Right lobe of liver (tissue), 6 donors: ENCODE measurements at places on chromosomes 6 and 20.
A peak's percentile ranks its signal among the peaks of the same experiment; 100 is the strongest.

DNA sequence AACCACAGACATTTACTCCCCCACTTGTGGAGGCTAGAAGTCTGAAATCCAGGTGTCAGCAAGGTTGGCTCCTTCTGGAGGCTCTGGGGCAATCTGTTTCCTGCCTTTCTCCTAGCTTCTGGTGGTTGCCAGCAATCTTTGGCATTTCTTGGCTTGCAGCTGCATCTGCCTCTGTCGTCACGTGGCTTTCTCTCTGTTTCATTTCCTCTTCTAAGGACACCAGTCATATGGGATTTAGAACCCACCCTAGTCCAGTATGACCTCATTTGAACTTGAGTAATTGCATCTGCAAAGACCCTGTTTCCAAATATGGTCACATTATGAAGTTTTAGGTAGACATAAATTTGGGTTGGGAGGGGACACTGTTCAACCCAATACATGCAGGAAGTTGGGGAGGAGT, 56.2 kb upstream of the EPB41L1 start:
- no peak for DNase-seq

- no peak for DNase-seq
These were observed 2.6 kb upstream of the TBX18 start for GRCh38 chr6:84766799-84767525.

DNA sequence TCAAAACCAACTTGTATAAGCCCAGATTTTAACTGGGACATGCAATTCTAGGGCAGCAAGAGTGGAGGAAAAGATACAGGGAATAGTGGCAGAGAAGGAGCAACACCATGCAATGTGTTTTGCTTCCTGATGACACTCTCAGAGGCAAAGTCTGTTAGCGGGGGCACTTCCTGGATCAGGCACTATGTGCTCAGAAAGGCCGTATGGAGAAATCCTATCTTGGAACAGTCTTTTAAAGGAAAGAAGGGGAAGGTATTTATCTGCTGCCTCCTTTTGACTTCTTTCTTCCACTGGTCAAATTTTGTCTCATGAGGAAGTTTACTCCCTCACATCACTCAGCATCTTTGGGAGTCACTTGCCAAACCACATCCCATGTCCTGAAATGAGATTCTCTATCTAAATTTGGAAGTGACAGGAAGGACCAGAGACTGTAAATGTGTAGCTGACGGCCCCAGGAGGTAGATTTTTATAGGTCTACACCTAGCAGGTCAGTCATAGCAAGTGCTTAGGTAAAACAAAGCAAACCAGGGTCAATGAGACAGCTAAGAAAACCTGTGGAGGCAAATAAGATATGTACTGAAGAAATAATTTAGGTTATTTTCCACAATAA, 91.7 kb upstream of the ELOVL5 start:
- DNase-seq: no peak

- DNase-seq: no peak
These were observed 40.0 kb upstream of the SLC2A12 start for GRCh38 chr6:134092449-134092848.

GRCh38 chr6:54801244-54801643, 45.3 kb upstream of the FAM83B start:
- no peak for DNase-seq

DNA sequence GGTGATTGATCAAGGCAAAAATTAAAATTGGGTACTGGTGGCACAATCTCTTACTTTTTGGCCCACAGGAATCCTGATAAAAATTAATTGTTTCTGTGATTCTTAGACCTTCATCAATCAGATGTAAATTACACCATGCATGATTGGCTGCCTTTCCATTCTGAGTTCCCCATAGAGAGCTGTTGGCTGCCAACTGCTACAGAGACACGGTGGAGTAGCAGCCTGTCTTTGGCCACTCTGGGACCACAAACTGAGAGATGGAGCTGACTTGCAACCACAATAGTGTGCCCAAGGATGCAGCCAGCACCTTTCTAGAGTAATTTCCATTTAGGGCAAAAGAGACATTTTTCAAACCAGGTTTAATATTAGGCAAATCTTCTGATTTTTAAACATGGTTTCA, 274.3 kb upstream of the MMS22L start:
- DNase-seq: no peak

- no peak for DNase-seq
These were observed 28.0 kb downstream of the DDX27 start for GRCh38 chr20:49247169-49247723.

GRCh38 chr6:95593025-95593424, 15.7 kb downstream of the MANEA start:
- peak; percentile 80 for DNase-seq

DNA sequence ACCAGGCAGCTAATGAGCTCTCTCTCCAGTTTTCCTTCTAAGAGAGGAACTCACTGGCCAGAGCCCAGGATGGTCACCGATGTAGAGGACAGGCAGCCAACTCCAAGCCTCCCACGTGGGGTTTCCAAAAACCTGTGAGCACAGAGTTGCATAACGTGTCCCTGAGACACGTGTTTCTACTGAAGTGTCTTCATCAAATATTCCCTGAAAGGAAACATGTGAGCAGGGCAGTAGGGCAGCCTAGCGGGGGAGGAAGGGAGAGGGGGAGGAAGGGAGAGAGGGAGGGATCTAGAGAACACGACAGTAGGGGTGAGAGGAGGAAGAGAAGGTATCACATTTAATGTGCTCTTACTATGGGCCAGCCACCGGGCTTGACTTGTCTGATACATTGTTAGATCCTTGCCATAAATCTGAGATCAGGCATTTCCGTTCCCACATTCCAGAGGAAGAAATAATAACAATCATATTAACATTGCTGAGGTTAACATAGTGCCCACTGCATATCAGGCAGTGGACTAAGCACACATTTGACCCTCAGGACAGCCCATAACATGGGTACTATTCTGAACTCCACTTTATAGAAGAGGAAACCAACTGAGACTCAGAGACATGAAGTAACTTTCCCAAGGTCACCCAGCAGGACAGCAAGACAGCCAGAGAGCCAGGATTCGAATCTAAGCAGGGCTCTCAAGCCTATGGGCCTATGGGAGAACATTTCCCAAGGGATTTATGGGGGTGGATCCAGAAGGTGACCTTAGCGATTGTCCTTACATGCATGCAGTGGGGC, 4.5 kb upstream of the SYS1 start:
- peak; percentile 95 for DNase-seq

DNA sequence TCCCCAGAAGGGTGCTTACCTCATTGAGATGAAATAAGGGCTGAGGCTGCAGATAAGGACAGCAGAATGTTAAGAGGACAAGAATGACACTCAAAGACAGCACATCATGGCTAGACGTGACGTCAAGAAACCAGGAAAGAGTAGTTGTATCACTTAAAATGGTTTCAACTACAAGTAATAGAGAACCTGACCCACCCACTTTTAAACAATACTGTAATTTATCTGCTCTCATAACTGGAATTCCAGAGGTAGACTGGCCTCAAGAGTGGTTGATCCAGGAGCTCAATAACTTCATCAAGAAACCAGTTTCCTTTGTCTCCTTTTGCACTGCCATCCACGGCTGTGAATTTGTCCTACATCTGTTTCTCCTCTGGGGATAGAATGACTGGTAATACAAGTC, 187.1 kb downstream of the EYA4 start:
- DNase-seq: no peak

DNA sequence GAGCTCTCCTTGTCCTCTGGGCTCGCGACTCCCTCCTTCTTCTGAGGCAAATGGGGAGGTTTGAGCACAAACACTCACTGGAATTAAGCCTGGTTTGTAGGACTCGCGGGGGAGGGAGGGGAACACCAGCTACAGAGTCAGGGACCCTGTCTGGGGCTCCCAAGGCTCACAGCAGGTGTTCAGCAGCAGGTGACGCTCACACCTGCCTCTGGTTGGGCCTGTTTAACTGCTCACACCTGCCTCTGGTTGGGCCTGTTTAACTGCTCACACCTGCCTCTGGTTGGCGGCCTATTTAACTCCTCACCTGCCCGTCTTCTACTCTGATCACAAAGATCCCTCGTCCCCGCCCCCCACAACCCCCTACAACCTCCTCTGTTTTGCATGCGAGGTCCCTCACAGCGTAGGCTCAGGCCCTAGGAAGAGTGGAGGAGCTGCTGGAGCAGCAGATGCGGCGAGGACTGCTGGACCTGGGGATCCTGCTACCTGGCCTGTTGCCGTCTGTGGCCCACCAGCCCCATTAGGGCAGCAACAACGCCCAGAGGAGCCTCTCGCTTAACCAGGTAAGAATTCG, 181.9 kb downstream of the ERMARD start:
- DNase-seq: no peak

GRCh38 chr20:46085179-46085851, 4.4 kb downstream of the NCOA5 start:
- no peak for DNase-seq

- DNase-seq: no peak
These were observed 6.3 kb upstream of the MROH8 start for GRCh38 chr20:37185686-37186085.

GRCh38 chr6:44504301-44504791, 116.8 kb downstream of the CDC5L start:
- no peak for DNase-seq

DNA sequence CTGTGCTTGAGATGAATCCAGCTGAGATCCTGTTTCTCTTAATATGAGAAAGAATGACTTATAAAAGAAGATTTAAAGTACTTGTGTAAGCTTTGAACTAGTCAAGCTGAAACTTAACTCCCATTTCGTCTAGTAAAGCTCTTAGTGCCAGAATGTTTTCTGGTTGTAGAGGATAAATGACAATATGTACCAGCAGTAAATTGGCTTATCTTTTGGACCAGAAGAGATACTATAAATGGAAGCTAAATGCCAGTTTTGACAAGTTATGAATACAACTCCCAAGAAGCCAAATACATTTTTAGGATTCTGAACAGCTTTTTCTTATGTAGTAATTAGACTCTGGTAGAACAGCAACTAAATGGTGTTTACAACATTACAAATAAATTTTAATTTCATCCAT, 608.7 kb downstream of the EYS start:
- no peak for DNase-seq

- no peak for DNase-seq
These were observed 220.5 kb upstream of the SSTR4 start for GRCh38 chr20:22814471-22815205.

GRCh38 chr6:75446241-75446880, 47.2 kb downstream of the FILIP1 start:
- DNase-seq: no peak

- DNase-seq: no peak
These were observed 36.3 kb upstream of the TENT5A start for GRCh38 chr6:81788748-81789147.

GRCh38 chr6:2514965-2515543, 235.7 kb downstream of the MYLK4 start:
- no peak for DNase-seq

DNA sequence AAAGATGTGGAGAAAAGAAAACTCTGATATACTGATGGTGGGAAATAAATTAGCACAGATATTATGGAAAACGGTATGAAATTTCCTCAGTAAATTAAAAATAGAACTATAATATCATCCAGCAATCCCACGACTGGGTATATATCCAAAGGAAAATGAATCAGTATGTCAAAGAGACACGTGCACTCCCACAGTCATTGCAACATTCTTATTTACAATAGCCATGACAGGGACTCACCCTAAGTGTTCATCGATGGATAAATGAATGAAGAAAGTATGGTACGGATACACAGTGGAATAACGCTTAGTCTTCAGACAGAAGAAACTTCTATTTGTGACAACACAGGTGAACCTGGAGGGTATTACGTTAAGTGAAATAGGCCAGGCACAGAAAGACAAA, 5.7 kb upstream of the ADTRP start:
- DNase-seq: no peak

DNA sequence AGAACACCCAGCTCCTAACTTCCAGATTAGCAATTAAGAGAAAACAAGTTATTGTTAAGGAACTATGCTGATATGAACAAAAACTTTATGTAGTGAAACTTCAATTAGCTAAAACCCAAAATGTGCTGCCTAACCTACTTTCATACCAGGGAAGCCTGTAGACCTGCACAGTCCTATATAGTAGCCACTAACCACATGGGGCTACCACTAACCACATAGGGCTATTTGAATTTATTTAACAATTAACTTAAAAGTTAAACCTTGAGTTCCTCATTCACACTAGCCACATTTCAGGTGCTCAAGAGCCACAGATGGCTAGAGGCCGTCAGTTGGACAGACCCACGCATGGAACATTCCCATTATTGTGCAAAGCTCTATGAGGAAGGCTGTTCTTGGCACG, 72.4 kb upstream of the LAMP5 start:
- no peak for DNase-seq

DNA sequence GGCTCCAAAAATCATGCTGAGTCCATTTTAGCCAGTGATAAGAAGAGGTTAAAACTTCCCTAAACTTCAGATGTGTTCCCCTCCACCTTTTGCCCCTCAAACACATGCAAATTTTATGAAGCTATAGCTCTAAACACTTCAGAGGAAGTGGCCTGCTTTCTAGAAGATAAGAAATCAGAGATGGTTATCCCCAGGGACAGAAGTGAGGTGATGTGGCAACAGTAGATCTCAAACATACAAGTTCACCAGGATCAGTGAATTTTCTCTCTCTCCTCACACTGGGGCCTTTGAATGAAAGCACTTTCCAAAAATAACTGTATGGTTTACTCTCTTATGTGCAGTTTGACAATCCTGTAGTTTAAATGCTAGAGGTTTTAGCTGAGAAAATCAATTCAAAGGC, 332.0 kb downstream of the BTBD9 start:
- DNase-seq: no peak

DNA sequence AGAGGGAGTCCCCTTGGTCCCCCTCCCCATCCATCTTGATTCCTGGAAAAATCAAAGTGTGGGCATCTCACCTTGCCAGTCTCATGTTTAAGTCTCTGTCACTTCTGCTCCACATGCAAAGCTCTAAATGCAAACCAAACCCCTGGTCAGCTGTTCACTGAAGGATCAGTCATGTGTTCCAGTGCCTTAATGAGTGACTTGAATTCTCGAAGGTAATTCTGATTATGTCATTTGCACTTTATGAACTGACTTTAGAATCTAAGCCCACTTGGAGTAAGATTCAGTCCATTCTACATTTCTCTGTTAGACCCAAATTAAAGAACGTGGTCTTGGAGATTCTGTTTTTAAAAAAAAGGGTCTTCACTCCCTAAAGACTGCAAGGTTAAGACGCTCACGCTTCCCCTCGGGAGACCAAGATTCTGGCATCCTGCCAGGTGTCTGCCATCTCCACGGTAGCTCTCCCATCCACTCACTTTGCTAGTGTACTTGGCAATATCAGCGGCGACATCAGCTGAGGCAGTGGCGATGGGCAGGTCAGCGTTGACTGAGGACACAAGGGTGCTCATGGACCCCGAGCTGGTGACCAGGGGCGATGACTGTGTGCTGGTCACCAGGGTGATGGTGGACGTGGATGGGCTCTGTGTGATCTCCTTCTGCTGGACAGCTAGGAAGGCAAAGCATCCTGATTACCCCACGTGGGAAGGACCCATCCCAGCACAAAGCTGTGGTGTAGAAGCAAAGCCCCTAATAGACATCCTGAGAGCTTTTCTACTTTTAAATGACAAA, 120.5 kb downstream of the ZMYND8 start:
- no peak for DNase-seq

GRCh38 chr20:43914311-43915210, at the start of gene TOX2:
TOX2 (plus strand) TSS chr20:43914852; CDS start chr20:43914892, 40 bp downstream.
- no peak for DNase-seq

- DNase-seq: no peak
These were observed 1.1 kb downstream of the DSE start for GRCh38 chr6:116371918-116372209.

- DNase-seq: no peak
These were observed 371.2 kb downstream of the PREX1 start for GRCh38 chr20:48456366-48457192.

GRCh38 chr20:40945754-40946450, 82.7 kb upstream of the TOP1 start:
- no peak for DNase-seq
